ENCODE measurements at places on chromosomes 1 and 21. TPM values are rescaled to one million over a fixed set of nuclear protein-coding genes. Genes with fewer than 3 reads are reported as not detected.

DNA sequence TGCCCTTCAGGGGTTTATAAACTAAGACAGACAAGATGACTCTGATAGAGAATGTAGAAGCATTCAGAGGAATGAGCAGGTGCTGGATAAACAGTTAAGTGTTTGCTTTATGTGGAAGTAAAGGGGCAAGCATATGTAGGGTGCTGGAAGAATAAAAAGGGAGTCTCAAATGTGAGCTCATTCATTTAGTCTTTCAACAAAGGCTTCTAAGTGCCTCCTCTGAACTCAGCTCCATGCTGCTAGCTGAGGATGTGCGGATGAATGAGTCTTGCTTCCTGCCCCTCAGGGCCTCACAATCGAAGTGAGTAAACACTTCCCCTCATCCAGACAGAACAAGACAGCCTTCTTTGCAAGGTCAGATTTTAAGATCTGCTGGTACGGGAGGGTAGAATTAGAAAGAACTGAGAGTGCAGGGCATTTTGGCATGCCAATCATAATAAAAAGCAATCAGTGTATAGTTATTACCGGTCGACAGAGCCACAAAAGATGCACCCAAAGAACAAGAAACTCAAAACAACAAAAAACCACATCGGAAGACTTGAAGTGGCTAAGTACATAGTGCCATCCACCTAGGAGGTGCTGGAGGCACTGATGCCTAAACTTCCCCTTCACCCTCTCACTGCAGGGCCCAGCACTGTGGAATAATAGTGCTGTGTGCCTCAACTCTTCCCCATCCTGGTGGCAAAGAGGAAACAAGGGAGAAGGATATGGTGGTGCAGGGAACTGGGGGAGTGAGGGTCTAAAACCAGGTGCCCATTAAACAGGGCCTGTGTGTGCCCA, 69.8 kb downstream of the TNR start:
- no peak for DNase-seq

- no peak for DNase-seq
Observed at GRCh38 chr1:162587347-162587746, 25.8 kb downstream of the UAP1 start.

The CR1L gene
- total RNA-seq = 30.9 TPM

GRCh38 chr21:35974775-35975174, 85.6 kb downstream of the SETD4 start:
- no peak for DNase-seq

GRCh38 chr21:38956007-38956406, 150.3 kb downstream of the ETS2 start:
- no peak for DNase-seq

Data from liver (tissue), 10 donors.